Activated naive CD8-positive, alpha-beta T cell treated with anti-CD3 and anti-CD28 coated beads, Interleukin-2, amount 10 ng/mL, durations not matched to agents 7 days and 5 days (primary cell): ENCODE measurements at places on chromosomes 7 and 10.

- no peaks in the 10 kb centered on the region for H3K27me3 ChIP-seq
- no peak overlapping the region for H3K27ac ChIP-seq
- DNase-seq: no peak
- peaks cover 9% of the 10 kb centered on the region for H3K4me1 ChIP-seq
- H3K4me3 ChIP-seq: no peak overlapping the region
Observed at GRCh38 chr7:77548206-77548605, 11.1 kb downstream of the PTPN12 start.

DNA sequence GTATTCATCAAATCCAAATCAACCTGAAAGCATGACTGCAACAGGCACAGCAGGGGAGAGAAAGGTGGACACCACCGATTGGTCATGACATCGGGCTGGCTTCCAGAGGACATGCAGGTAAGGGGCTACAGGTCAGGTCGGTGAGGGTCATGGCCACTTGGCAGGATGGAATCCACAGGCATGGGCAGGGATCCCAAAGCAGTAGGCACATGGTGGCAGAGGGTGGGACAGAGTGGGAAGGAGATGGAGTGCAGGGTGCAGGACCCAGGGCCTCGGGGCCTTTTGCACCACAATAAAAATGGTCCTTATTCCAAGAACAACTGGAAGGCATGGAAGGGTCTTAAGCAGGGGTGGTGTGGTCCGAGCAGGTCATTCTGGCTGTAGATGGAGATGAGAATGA, 33.0 kb downstream of the C10orf90 start:
- no peaks in the 10 kb centered on the region for H3K4me1 ChIP-seq
- no peak for DNase-seq
- no peaks in the 10 kb centered on the region for H3K27me3 ChIP-seq

DNA sequence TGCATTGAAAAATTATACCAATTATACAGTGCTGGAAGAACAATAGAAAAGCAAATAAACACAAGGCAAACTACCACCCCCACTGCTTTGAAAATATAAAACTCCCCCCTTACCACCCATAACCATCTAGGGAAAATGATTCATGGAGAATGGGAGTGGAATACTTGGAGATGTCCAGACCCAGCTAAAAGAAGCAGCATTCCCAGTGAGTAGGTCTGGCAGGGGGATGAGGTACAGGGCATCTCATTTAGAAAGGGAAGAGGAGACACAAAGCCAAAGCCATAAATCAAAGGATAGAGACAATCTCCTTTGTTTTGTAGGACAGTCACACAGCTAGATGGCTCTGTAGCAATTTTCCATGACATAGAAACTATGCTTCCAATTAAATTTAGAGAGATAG, 36.0 kb upstream of the DGKI start:
- no peaks in the 10 kb centered on the region for H3K27me3 ChIP-seq
- DNase-seq: no peak
- H3K36me3 ChIP-seq: peaks cover 30% of the 10 kb centered on the region
- no peak overlapping the region for H3K4me3 ChIP-seq
- H3K27ac ChIP-seq: no peak overlapping the region
- H3K4me1 ChIP-seq: peaks cover 15% of the 10 kb centered on the region

DNA sequence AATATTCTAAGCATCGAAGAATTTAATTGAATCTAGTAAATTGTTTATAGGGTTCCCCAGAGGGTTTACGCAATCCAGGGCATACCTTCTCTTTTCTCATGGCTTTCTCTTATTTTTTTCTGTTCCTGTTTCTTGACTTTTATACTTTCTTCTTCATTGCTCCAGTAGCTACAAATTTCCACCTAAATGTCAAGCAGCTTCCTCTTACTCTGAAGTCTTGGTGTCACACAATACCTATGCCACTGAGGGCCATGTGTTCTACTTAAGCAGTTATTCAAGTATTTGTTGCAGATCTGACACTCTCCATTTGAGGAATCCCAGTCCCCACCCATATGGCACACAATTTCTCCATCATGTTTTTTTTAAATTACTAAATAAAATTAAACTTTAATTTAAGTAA, 343.1 kb upstream of the MBL2 start:
- no peak for DNase-seq
- H3K27ac ChIP-seq: no peak overlapping the region
- no peak overlapping the region for H3K4me3 ChIP-seq
- no peaks in the 10 kb centered on the region for H3K27me3 ChIP-seq
- no peaks in the 10 kb centered on the region for H3K4me1 ChIP-seq

DNA sequence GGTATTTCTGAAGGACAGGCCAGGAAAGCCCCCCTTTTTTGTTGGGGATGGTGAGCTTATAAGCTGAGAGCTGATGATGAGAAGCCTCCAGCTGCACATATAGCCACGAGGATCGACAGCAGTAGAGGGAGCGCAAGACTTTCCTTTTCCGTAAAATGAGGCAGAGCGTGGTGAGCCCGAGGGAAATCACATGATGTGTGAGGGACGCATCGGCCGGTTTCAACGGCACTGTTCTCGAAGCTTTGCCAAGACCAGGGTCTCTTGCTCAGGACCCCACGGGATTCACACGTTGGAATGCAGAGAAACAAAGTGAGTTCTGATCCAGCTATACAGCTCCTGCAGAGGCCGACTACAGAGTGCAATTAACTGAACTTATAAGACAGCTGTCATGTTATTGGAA, 55.7 kb downstream of the ADAM12 start:
- no peak overlapping the region for H3K4me3 ChIP-seq
- H3K27ac ChIP-seq: no peak overlapping the region
- H3K36me3 ChIP-seq: no peaks in the 10 kb centered on the region
- H3K27me3 ChIP-seq: no peaks in the 10 kb centered on the region

GRCh38 chr7:156017916-156018700, 205.8 kb upstream of the SHH start:
- peaks cover 7% of the 10 kb centered on the region for H3K36me3 ChIP-seq
- no peak for DNase-seq
- H3K4me3 ChIP-seq: no peak overlapping the region
- no peak overlapping the region for H3K27ac ChIP-seq
- peaks cover 9% of the 10 kb centered on the region for H3K4me1 ChIP-seq

DNA sequence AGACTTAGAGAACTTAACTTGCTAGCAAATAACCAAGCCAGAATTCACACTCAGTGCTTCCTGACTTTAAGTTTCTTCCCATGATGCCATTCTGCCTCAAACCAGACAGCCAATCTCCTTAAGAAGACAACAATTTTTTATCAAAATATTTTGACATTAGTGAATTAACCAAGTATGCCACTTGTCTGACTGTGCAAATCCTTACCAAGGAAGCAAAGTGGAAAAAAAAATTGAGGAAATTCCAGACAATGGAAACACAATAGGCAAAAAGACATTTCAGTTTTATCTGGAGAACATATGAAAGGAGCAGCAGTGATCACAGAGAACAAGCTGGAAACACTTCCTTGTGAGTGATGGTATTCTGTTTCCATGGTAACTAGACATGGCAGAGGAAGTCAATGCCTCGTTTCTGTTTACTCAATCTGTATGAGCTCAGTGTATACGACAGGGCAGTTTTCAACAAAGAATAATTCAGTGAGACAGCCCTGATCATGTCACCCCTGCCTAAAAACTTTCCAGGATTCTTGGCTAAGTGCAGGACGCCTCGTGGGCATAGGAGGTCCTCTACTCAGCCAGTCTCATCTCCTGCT, 114.2 kb downstream of the DYNC1I1 start:
- H3K4me1 ChIP-seq: no peaks in the 10 kb centered on the region
- no peak for DNase-seq
- H3K27ac ChIP-seq: no peak overlapping the region
- H3K36me3 ChIP-seq: no peaks in the 10 kb centered on the region
- no peak overlapping the region for H3K4me3 ChIP-seq

GRCh38 chr10:58952747-58953466, 223.5 kb upstream of the PHYHIPL start:
- H3K4me3 ChIP-seq: no peak overlapping the region
- no peaks in the 10 kb centered on the region for H3K36me3 ChIP-seq
- H3K27me3 ChIP-seq: peaks cover 2% of the 10 kb centered on the region
- H3K27ac ChIP-seq: no peak overlapping the region

DNA sequence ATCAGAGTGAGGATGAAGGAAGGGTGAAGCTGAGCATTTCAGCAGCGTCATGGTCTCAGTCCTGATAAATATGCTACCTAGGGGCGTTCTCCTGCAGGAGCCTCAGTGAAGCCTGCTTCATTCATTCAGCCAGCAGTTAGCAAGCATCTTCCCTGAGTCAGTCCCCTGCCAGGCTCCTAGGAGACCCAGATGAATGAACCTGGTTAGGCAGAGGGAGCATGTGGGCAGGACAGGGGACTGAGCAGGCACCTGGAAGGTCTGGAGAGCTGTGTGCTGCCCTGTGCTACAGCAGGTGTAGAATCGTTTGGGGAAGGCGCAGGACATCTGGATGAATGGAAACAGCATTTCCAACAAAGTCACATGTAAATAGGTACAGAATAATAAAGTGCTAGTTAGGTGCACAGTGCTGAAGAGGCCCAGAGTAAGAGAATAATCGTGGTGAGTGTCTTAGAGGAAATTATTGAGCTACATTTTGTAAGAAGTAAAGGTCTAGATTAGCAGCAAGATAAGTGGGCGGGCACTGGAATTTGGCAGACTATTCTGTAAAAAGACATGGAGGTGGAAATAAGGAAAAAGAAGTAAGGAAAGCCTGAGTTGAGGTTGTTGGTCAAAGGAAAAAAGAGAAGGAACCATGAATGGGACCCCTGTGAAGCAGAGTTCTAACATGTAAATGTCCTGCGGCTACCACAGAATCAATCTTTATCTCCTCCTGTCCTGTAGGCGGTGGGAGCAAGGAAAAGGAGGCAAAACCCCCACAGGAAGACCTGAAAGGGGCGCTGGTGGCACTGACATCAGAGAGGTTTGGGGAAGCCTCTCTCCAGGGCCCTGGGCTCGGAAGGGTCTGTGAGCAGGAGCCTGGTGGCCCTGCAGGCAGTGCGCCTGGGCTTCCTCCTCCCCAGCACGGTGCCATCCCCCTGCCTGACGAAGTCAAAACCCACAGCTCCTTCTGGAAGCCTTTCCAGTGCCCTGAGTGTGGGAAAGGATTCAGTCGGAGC, 12.0 kb downstream of the ZSCAN25 start:
- H3K27me3 ChIP-seq: no peaks in the 10 kb centered on the region
- peak overlapping the region; percentile 26 for H3K27ac ChIP-seq
- H3K36me3 ChIP-seq: peaks cover 47% of the 10 kb centered on the region
- DNase-seq: no peak

GRCh38 chr10:127338399-127339110, 142.2 kb upstream of the INSYN2A start:
- no peaks in the 10 kb centered on the region for H3K36me3 ChIP-seq
- H3K4me1 ChIP-seq: no peaks in the 10 kb centered on the region
- H3K27ac ChIP-seq: no peak overlapping the region
- H3K27me3 ChIP-seq: peaks cover 4% of the 10 kb centered on the region

GRCh38 chr10:44049301-44050015, 335.4 kb downstream of the CXCL12 start:
- no peaks in the 10 kb centered on the region for H3K4me1 ChIP-seq
- H3K27ac ChIP-seq: no peak overlapping the region
- peaks cover 21% of the 10 kb centered on the region for H3K27me3 ChIP-seq
- no peak overlapping the region for H3K4me3 ChIP-seq
- no peaks in the 10 kb centered on the region for H3K36me3 ChIP-seq

DNA sequence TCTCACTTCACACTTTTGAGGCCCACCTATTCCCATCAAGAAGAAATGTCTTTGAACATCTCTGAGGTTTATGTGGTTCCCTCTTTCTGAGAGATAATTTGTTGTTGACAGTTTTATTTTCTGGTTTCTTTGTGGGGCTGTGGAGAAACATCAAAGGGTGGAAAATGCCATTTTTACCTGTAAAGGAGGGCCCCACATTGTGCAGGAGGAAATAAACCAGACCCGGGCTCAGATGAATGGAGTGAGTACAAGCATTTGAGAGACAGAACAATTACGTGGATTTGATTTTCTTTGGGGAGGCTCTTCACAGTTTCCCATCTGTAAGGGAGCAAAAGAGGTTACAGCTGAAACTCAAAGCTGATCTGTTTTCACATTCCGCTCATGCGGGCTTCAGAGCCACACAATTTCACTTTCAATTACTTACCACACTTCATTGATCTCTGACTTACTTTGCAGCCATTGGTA, 29.8 kb downstream of the ITPRIP start:
- no peaks in the 10 kb centered on the region for H3K27me3 ChIP-seq
- H3K4me3 ChIP-seq: peak overlapping the region; percentile 78
- peak overlapping the region; percentile 81 for H3K27ac ChIP-seq
- H3K36me3 ChIP-seq: peaks cover 31% of the 10 kb centered on the region

GRCh38 chr10:129622291-129622690, 155.2 kb downstream of the MGMT start:
- no peak for DNase-seq
- H3K4me3 ChIP-seq: no peak overlapping the region
- no peak overlapping the region for H3K27ac ChIP-seq
- H3K27me3 ChIP-seq: no peaks in the 10 kb centered on the region
- peaks cover under 1% of the 10 kb centered on the region for H3K4me1 ChIP-seq

DNA sequence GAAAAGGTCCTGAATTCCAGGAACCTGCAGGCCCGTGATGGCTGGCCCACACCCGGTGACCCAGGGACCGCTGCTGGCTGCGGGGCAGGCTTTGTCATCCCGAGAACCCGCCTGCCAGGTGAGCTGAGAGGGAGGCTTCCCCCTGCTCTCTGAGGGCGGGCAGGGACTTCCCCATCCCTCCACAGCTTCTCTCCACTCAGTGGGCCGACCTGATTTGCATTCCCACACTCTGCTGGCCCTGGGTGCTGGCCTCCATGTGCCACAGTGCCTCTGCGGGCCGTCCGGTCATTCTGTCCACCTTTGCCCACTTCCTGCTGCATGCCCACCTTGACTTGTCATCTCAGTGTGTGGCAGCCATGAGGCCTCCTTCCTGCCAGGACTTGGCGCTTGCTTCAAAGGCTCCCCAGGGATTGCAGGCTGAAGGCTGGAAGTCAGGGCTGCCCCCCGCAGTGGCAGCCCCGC, 35.3 kb downstream of the PALD1 start:
- no peak overlapping the region for H3K4me3 ChIP-seq
- H3K27ac ChIP-seq: no peak overlapping the region
- DNase-seq: no peak
- no peaks in the 10 kb centered on the region for H3K4me1 ChIP-seq
